Ecto neural progenitor cell (in vitro differentiated cells): ENCODE measurements at places on chromosomes 4 and X.

DNA sequence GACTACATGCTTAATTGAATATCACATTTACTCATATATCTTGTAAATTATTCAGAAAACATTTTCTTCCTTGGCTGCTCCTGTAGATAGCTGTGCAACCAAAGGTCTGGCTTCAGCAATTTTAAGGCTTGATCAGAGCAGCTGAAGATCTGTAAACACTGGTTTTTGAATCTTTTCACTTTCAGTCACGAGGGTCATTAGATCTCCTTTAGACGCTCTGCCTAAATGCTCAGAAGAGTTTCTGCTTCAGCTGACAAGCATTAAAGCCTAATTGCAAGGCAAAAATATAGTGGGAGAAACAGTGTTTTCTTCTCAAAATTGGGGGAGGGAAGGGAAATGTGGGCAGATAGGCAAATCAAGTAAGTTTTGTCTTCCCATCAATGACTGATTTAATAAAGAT lies 25.7 kb downstream of the TRPC5 start:
- DNase-seq = no peak

- no peak for DNase-seq
Observed at GRCh38 chr4:76083386-76083988, 9.0 kb downstream of the ART3 start.

GRCh38 chrX:12979026-12979607 lies 4.2 kb downstream of the TMSB4X start:
- DNase-seq = no peak

- no peak for DNase-seq
Observed at GRCh38 chr4:127525608-127526007, 107.1 kb upstream of the INTU start.

DNA sequence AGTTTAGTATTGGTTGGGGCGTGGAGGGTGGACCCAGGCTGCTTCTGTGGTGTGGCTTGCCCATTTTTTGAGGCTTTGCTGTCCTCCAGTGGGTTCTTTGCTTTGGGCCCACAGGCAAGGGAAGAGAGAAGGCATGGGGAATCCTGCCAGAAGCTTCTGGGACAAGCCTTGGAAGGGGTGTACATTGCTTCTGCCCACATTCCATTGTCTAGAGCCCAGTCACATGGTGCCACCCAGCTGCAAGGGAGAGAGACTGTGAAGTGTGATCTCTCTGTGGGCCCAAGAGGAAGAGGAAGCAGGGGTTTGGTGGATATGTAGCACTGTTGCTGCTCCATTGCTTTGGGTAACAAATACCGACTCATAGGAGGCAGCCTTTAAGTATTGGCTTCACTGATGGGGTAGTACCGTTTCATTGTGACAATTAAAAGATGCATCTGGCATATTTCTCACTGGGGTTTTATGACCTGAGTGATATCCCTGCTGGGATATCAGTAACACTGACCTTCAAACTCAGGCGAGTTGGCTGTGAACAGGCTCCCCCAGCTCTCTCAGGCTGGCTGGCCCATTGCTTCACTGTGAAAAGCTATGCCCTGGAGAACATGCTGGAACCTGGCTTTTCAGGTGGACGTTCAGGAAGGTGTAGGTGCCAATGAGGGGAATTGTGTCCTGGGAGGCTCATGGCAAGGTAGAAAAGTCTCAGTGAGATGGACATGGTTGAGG lies 85.9 kb downstream of the CLDN34 start:
- no peak for DNase-seq

- DNase-seq = no peak
Observed at GRCh38 chrX:15416133-15416993, 32.1 kb upstream of the VEGFD start.

- no peak for DNase-seq
Observed at GRCh38 chrX:38638952-38639529, 77.7 kb downstream of the TSPAN7 start.

DNA sequence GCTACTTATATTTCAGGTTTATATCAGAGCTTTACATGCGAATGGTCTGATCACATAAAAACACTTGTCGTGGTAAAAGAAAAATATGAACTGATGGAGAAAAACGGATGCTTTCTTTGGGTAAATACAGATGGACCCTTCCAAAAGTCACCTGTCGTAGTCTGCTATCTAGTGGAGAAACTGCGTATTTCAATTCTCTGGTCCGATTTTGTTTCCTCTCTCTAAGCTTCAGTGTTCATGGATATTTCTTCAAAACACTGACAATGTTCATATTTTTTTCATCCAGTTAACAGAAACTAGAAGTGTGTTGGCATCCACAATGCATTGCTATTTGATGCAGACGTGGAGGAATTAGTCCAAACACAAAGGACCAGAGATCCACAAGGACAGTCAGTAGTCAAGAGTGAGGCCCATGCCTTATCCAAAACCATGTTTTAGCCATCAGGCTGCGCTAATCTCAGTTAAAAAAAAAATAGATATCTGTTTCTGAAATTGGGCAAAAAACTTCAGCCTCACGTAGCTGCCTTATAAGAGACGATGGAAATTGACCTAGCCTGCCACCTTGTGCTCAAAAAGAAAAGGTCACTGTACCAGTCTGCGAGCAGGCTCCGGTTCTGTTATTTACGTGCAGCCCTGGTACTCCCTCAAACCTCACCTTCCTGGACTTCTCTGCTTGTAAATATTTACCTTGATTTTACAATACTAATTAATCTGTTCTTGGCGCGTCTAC lies 16.0 kb downstream of the MEPE start:
- DNase-seq = no peak

DNA sequence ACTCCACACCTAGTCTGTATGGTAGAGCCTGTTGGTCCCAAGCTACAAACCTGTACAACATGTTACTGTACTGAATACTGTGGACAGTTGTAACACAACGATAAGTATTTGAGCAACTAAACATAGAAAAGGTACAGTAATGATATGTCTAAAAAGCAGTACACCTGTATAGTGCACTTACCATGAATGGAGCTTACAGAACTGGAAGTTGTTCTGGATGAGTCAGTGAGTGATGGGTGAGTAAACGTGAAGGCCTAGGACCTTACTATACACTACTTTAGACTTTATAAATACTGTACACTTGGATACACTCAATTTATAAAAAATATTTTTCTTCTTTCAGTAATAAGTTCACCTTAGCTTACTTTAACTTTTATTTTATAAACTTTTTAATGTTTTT lies 104.0 kb downstream of the TMA16 start:
- DNase-seq = no peak

GRCh38 chrX:68433981-68434299 lies 645 bp upstream of the OPHN1 start:
- DNase-seq = no peak

- no peak for DNase-seq
Observed at GRCh38 chr4:55409468-55410171, 13.9 kb downstream of the TMEM165 start.
